Placental pericyte (primary cell): ENCODE measurements at places on chromosomes 13 and 19. TPM values are rescaled to one million over a fixed set of nuclear protein-coding genes. Genes with fewer than 3 reads are reported as not detected.

The TBC1D17 gene
- 18.8 and 36.5 TPM in 2 replicates for total RNA-seq

The ZNF112 gene
- 3.7 and 5.7 TPM in 2 replicates for total RNA-seq

The CPB2 gene
- not detected in 2 replicates for total RNA-seq

The RNF225 gene
- total RNA-seq, result 0.22 and 0.43 TPM in 2 replicates

The TLE2 gene
- total RNA-seq, result 1.0 and 1.3 TPM in 2 replicates

The ZNF439 gene
- total RNA-seq, result 1.3 and 4.0 TPM in 2 replicates

The CGB5 gene
- total RNA-seq, result not detected in 2 replicates

The ENOX1 gene
- 0.57 and 5.0 TPM in 2 replicates for total RNA-seq

The GRK1 gene
- total RNA-seq, result under 0.01 TPM in 1 of 2 replicates, not detected in the other

The LACC1 gene
- total RNA-seq, result 5.2 and 18.8 TPM in 2 replicates

The ACER1 gene
- not detected in 2 replicates for total RNA-seq

The LILRB2 gene
- total RNA-seq, result not detected in 2 replicates
